ENCODE measurements at places on chromosomes 2 and 18.

GRCh38 chr18:26429535-26430226 is 118.7 kb downstream of the KCTD1 start:
- no peak for DNase-seq

DNA sequence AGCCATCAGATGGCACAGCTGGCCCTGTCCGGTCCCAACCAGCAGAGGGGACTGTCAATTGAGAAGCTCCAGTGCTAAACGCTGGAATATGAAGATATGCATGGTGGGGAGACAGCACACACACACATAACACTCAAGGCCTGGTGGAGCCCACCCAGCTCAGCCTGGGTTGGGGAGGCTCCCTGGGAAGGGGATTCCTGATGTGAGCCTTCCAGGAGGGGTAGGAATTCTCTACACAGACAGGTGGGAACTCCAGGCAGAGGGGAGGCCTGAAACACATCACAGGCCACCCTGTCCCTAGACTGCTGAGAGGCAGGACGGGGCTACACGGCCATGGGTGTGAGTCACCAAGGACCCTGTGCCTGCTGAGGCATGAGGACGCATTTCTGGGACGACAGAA is 49.4 kb upstream of the SH3RF3 start:
- no peak for DNase-seq

DNA sequence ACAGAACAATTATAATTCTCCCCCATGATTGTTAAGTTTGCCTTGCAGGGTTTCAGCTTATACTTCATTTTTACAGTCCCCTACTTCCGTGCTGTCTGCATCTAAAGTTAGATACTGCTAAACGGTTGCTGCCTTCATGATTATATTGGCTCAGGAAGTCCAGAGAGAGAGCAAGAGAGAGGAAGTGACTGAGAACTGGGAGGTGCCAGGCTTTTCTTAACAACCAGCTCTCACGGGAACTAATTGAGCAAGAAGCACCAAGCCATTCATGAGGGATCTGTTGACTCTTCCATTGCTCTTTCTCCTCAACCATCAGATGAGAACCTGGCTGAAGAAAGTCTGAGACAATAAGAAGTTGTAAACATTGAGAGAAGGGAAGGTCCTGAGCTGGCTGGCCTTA is 125.5 kb upstream of the SIX2 start:
- no peak for DNase-seq

DNA sequence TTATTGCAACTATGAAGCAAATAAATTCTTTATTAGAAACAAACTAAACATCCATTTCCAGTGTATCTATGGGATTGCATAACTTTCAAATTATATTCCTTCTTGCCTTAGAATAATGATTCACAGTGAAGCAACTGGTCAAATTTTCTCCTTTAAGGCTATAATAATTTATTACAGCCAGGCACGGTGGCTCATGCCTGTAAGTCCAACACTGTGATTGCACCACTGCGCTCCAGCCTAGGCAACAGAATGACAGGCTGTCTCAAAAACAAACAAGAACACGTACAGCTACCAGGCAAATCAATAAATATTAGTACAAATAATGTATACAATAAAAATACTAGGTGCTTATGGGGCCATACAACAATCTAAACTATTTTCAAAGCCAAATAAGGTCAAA is 1416.2 kb downstream of the LRP1B start:
- DNase-seq, result no peak

All from activated T-cell treated with anti-CD3 and anti-CD28 coated beads for 4 hours (primary cell).